Esophagus squamous epithelium (tissue), 5 donors: ENCODE measurements at places on chromosomes 6 and 20.

GRCh38 chr6:148700741-148701311, 46.0 kb upstream of the UST start:
- DNase-seq = no peak

- no peak for DNase-seq
Measured at GRCh38 chr20:53142225-53143127, 170.3 kb downstream of the TSHZ2 start.

GRCh38 chr6:42454428-42454791, 2.7 kb upstream of the TRERF1 start:
- DNase-seq = no peak

- no peak for DNase-seq
Measured at GRCh38 chr6:33314943-33315792, 1.3 kb upstream of the TAPBP start.

DNA sequence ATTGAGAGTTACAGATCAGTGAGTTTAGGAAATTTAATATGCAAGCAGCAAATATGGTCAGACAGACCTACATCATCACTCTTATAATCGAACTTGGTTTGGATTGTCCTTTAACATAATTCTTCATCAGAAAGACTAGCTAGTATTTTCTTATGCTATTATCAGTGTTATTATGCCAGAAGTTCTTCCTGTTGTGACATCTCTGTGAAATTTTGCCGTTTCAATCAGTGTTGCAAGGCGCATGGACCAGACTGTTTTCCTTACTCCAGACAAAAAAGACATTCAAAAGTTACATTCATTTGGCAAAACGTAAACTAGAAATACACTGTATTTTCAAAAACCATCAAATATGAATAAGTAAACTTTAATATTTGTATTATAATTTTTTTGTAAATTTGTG, 5.7 kb upstream of the TENT5A start:
- DNase-seq = no peak

- DNase-seq = no peak
Measured at GRCh38 chr6:44742828-44743372, 355.4 kb downstream of the CDC5L start.

- no peak for DNase-seq
Measured at GRCh38 chr6:32816746-32817204, at the start of gene HLA-DOB. Gene HLA-DOB (minus strand): TSS chr6:32817002. CDS start chr6:32816951, 51 bp downstream.

DNA sequence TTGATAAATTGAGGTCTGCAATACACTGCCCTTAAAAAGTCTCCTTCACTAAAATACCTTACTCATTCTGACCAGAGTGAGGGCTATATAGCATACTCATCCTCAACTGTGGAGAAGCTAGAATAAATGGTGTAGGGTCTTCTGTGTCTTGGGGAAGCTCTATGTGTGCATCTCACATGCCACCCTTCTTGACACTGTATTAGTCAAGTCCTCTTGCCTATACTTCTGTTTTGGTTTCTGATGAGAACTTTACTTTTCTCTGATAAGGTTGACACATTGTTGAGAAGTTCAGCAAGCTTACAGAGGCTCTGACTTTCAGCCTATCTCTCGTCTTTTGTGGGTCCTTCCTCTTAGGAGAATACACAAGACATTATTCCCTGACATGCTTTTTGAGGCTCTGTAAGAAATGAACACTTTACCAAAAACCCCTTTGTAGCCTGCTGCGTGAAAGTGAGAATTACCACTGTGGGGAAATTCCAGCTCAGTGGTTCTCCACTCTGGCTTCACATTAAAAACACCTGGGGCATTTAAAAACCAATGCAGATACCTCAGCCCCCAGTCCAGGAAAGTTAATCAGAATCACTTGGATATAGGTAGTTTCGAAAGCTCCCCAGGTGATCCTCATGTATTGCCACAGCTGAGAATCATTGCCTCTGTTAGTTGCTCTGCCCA, 372.1 kb upstream of the HS3ST5 start:
- no peak for DNase-seq

DNA sequence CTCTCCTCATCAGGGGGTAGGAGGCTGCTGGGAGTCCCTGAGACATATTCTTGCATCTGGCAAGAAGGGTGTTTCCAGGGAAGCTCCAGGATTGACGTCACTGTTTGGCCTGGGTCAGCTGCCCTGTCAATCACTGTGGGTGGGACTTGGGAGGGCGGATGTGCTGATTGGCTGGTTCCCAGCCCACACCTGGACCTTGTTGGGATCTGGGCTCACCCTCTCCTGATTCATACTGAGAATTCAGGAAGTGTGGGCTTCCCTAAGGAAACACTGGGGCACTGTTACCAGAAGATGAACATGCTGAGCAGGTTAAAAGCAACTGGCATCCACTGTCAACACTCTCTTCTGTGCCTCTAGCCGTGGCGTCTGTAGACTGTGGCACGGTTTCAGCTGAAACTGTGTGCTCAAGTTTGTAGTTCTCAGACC, 36.5 kb downstream of the CDH26 start:
- DNase-seq = no peak

DNA sequence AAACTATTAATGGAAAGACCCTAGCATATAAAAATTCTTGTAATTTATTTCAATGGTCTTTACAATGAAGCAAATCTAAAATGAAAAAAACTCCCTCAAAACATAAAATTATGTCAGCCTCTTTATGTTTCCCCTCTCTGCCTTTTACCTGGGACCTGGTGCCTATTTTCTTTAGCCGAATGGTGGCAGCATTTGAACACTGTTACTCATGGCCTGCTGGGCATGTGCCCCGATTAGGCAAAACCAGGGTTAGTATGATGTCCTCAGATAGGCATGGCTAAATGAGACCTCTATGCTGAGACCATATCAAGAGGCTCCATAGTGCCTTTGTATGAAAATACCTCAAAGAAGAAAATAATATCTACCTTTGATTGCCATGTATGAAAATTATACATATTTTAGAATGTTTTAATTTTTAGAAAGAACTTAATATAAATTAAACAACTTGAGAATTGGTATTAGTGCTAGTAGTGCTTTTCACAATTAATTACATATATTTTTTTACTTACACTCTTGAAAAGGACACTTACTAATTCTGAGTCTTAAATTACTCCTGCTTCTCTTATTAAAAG, 22.5 kb upstream of the C6orf58 start:
- no peak for DNase-seq

DNA sequence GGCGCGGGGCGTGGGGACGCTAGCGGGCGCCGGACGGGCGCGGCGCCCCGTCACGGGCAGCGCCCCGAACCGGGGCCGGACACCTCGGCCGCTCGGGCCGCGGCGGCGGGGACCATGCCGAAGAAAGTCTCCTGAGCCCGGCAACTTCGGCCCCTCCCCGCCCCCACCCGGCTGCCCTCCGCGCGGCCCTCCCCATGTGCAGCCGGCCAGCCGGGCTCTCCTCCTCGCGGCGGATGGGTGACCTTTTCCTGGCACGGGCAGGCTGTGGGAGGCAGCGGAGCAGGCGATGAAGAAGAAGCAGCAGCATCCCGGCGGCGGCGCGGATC, 278 bp downstream of the UST start:
- DNase-seq = no peak

- DNase-seq = no peak
Measured at GRCh38 chr6:116304538-116305097, 24.9 kb upstream of the TSPYL1 start.

DNA sequence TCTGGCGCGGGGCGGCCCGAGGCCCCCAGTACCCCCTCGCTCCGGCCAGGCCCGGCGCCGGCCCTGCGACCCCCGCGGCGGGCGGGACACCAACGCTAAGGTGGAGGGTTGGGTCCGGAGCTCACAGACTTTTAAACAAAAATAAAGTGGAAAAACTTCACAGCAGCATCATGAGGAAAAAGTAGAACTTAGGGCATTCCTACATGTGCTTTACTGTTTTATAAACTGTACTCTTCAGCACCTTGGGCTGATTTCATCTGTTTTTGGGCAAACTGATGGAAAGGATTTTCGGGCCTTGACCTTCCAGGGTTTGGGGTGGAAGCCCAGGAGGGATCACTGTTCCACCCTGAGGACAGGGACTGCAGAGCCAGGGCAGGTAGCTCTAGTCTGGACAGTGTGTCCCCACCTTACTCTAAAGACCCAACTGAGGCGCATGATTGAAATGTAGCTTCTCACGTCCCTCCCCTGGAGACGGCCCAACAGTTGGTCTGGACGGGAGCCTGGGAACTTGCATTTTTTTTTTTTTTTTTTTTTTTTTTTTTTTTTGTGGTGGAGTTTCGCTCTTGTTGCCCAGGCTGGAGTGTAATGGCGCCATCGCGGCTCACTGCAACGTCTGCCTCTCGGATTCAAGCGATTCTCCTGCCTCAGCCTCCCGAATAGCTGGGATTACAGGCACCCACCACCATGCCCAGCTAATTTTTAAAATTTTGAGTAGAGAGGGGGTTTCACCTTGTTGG, 740 bp downstream of the NELFCD start:
- no peak for DNase-seq

- no peak for DNase-seq
Measured at GRCh38 chr6:4370066-4370465, 234.7 kb upstream of the ECI2 start.

DNA sequence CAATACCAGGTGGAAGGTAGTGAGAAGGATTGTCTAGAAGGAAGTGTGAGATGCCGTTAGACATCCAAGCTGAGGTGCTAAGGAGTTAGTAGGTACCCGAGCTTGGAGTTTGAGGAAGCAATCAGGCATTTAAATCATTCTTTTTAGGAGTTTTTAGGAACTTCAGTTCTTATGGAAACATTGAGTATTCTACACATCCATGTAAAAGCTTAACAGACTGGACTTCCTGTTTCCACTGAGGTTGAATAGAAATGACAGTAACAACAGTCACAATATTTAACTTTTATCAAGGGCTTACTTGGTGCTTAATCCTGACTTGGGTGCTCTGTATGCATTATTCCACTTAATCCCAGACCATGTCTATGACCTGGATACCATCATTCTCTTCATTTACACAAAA, 136.4 kb downstream of the UST start:
- DNase-seq = no peak

GRCh38 chr6:108764580-108764950, 83.7 kb upstream of the ARMC2 start:
- DNase-seq = no peak

- DNase-seq = no peak
Measured at GRCh38 chr6:101445527-101445926, 52.0 kb downstream of the GRIK2 start.

DNA sequence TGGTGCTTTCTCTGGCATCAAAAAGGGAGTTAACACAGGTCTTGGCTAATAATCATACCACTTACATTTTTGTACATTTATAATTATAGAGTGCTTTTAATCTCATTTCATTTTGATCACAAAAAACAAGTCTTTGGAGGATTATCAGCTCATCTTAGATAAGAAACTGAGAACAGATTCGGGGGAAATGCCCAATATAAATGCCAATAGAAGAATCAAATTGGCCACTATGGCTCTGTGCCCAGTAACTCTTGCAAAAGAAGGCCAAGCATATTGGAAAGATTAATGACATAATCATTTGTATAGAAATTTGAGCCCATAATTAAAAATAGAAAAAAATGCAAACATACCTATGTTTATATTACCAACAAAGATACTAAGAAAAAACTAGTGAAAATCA, 42.5 kb downstream of the IPCEF1 start:
- DNase-seq = no peak

DNA sequence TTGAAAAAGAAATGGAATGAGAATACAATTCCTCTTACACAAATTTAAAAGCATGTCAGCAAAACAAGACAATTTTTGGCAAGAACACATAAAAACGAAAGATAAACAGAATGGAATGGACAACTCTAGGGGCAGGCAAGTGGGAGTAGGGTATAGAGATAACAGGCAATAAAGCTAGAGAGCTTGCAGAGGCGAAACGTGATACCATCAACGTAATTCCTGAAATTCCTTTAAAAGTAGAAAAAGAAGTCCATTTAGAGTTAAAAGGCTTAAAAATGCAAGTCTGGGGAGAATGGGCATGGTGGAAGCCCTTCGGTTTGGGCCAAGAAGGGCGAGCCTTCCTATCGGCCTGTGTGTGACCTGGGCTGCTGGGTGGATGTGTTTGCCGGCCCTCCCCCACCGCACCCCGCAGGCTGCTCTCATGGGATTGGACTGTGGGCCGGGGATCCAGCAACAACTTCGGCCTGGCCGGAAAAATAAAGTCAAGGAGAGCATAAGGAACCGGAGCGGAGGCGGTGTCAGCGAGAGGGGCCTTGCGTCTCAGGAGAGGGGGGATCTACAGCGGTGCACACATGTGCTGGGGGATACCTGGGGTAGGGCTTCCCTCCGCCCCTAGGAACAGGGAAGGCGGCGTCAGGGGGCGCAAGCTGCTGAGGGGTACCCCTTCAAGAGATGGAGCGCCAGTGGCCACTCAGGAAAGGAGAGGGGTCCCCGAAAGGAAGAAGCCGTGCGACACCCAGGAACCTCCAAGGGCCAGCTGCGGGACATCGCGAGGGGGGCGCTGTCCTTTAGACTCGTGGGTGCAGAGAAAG, 4.1 kb downstream of the TMEM239 start:
- no peak for DNase-seq

- DNase-seq = no peak
Measured at GRCh38 chr6:106373502-106374239, 13.2 kb downstream of the CRYBG1 start.

DNA sequence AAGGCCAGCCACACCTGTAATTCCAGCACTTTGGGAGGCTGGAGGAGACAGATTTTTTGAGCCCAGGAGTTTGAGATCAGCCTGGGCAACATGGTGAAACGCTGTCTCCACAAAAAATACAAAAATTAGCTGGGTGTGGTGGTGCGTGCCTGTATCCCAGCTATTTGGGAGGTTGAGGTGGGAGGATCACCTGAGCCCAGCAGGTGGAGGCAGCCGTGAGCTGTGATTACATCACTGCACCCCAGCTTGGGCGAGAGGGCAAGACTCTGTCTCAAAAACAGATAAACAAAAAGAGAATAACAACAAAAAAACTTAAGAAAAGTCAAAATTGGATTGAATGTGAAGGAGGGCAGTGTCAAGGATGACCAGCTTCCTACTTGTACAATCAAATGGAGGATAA, 2.9 kb downstream of the TPD52L1 start:
- no peak for DNase-seq

DNA sequence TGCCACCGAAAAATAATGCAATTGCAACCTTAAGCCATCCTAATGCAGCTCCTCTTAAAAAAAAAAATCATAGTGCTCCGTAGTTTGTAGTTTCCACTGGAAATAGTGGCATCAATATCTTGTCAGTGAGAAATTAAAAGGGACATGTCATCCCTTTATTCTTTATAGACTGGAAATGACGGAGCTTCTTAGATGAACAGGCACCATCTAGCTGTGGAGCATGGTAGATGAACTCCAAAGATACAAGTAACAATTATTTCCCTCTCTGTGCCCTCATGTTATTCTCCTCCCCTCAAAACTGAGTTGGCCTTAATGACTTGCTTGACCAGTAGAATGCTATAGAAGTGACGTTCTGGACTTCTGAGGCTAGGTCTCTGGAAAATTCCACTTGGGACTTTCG, 268.1 kb upstream of the SPTLC3 start:
- DNase-seq = no peak

GRCh38 chr6:79718509-79719247, 87.5 kb downstream of the SH3BGRL2 start:
- DNase-seq = no peak

DNA sequence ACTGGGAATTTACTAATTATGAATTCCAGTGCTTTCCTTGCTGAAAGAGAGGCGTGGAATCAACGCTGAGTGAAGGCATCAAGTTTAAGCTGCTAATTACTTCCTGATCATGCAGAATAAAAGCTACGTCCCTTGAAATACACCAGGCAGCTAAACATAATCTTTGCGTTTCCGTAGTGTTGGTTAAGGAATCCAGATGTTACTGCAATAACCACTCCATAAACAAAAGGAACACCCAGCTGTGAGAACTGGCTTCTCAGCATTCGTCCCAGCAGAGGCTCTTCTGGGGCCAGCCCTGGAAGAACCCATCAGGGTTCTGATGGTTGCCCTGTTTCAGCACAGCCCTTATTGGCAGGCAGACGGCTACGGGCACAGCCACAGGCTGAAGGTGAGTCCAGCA, 111.4 kb downstream of the CDH26 start:
- no peak for DNase-seq
